Stimulated activated CD8-positive, alpha-beta memory T cell treated with anti-CD3 and anti-CD28 coated beads, Interleukin-2, amount 100 ng/mL, for 48 hours (primary cell): ENCODE measurements at places on chromosomes 12 and 14.

- DNase-seq = no peak
Measured at GRCh38 chr14:24992624-24993360, 57.2 kb downstream of the STXBP6 start.

DNA sequence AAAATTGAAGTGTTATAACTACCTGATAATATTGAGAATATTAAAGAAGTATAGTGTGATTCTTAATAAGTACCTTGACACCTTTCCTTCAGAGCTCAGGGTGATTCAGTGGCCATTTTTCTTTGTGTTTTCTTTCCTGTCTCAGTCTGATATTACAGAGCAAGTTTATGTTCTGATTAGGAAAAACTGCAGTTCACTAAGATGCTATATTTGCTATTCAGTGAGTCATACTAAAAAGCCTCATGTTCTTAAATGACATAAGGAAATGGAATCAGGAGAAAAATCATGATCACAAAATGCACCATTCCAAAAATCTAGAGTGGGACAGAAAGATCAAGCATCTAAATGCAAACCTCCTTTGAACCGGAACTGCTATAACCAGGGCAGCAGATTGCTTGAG lies 390.6 kb upstream of the ATP2B1 start:
- DNase-seq = no peak

GRCh38 chr14:40576880-40577478 lies 1029.7 kb upstream of the LRFN5 start:
- no peak for DNase-seq

DNA sequence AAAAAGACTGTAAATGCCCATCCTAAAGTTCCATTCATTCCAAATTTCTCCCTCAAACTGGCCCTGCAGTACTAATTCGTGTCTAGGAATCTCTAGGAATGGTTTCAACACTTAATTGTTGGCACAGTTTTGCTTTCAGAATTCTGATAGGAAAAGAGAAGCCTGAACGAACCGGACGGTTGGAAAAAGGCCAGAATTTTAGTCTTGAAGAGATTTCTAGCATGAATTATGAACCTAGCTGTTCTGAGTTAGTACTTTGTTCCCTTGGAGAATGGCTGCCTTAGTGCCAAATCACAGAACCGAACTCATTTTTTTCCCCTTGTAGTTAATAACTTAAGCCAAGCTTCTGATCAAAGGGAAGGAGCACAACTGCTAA lies 262.6 kb downstream of the ADAMTS20 start:
- DNase-seq = no peak

DNA sequence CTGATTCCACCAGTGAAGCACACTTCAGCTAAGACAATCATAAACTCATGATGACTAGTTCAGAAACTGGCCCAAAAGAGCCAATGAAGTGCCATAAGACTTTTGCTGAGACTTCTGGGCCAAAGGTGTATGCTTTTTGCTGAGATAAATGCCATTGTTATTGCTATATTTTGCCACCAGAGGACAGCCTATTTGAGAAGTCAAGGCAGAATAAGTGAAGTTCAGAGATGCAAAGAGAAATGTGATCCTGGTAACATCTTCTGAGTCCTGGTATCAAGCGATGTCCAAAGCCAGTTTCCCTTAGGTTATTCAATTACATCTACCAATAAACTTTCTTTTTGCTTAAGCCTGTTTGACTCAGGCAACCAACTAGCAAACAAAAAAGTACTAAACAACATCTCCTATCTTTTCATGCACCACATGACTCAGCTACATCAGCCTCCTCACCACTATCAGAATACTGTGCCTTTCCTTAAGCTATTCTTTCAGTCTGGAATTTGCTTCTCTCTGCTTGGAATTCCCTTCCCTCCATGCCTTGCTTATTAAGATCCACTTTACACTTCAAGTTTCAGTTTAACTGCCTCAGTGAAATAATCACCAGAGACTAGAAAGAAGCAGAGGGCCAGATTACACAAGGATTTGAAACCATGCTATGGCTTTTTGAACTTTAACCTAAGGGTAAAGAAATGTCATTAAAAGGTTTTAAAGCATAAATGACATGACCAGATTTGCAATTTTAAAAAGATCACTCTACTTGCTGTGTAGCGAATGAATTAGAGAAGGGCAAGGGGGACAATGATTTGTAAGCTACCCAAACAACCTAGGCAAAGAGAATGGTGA lies 14.0 kb downstream of the CRY1 start:
- no peak for DNase-seq

DNA sequence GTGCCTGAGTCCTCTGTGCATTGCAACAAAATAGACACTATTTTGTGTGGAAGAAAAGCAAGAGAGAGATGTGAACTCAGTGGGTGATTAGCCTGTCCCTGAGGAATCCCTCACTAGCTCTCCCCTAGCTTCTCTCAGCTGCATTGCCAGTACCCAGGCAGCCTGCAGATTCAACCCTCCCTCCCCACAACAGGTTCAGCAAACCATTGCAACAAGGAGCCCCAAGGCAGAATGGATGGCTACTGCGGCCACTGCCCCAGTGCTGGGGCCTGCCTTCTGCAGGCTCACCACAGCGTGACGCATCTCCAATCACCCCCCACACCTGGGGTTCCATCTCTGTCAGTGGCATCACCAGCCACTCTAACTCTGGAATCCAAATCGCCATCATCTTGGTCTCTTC lies 2.3 kb downstream of the CRACR2A start:
- no peak for DNase-seq

GRCh38 chr12:113837528-113838296 lies 128.4 kb downstream of the RBM19 start:
- no peak for DNase-seq

GRCh38 chr14:72546344-72547016 lies 347.4 kb downstream of the DPF3 start:
- no peak for DNase-seq

GRCh38 chr14:78308079-78308478 lies 137.9 kb downstream of the NRXN3 start:
- no peak for DNase-seq

DNA sequence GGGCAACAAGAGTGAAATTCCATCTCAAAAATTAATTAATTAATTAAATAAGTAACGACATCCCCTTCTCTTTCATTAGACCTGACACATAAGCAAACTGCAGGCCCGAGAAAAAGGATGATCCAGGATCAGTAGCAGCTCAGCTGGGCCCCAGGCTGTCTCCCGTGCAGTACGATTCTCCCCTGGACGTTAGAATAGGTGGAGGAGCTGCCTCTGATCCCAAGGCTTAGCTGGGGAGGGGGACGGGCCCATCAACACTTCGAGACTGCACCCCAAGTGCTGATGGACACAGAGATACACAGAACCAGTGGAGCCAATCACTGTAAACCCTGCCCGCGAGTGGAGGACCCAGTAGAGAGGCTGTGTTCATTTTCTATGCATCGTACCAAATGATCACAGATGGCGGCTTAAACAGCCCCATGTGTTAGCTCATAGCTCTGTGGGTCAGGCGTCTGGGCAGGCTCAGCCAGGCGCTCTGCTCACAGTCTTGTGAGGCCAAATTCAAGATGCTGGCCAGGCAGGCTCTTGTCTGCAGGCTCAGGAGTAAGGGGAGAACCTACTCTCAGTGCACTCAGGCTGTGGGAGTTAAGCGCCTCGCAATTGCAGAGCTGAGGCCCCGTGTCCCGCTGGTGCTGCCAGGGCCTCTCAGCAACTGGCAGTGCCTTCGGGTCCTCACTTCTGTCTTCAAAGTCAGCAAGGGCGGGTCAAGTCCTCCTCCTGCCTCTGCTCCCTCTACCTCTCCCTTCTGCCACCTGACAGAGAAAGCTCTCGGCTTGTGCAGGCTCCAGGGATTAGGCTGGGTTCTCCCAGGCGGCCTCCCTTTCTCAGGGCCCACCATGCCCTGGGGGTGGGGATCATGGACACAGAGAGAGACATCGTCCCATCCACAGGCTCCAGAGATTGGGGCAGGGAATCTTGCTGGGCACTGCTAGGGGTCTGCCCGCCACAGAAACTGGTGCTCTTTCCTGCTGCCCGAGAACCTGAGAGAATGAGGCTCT lies 26.4 kb downstream of the RIMBP2 start:
- DNase-seq = no peak

GRCh38 chr12:18165889-18166288 lies 75.9 kb upstream of the RERGL start:
- no peak for DNase-seq

- DNase-seq = no peak
Measured at GRCh38 chr12:98275131-98275475, 240.3 kb upstream of the TMPO start.

- DNase-seq = no peak
Measured at GRCh38 chr12:62915204-62915529, 19.8 kb downstream of the PPM1H start.

- DNase-seq = no peak
Measured at GRCh38 chr14:62189698-62190097, 427.5 kb downstream of the SNAPC1 start.

GRCh38 chr12:123231931-123232330 lies 1.0 kb downstream of the MPHOSPH9 start:
- no peak for DNase-seq
